ENCODE measurements at places on chromosomes 4 and X.

GRCh38 chr4:11514779-11515419 lies 86.2 kb upstream of the HS3ST1 start:
- DNase-seq, result no peak

DNA sequence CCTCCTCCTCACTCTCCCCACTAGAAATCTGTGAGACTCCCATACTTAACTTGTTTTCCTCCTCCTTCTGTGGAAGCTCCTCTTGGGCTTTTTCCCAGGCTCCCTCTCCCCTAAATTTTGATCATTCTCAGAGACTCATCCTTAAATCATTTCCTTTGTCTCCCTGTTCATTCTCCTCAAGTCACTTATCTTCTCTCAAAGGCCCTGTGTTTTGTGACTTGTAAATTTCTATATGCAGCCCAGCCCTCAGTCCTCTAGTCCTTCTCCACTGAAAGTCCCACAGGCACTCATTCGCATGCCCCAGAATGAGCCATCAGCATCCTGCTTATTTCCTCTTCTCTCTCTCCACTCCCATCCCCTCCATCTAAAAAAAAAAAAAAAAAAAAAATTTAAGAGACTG lies 171.8 kb downstream of the SOWAHB start:
- DNase-seq, result no peak

DNA sequence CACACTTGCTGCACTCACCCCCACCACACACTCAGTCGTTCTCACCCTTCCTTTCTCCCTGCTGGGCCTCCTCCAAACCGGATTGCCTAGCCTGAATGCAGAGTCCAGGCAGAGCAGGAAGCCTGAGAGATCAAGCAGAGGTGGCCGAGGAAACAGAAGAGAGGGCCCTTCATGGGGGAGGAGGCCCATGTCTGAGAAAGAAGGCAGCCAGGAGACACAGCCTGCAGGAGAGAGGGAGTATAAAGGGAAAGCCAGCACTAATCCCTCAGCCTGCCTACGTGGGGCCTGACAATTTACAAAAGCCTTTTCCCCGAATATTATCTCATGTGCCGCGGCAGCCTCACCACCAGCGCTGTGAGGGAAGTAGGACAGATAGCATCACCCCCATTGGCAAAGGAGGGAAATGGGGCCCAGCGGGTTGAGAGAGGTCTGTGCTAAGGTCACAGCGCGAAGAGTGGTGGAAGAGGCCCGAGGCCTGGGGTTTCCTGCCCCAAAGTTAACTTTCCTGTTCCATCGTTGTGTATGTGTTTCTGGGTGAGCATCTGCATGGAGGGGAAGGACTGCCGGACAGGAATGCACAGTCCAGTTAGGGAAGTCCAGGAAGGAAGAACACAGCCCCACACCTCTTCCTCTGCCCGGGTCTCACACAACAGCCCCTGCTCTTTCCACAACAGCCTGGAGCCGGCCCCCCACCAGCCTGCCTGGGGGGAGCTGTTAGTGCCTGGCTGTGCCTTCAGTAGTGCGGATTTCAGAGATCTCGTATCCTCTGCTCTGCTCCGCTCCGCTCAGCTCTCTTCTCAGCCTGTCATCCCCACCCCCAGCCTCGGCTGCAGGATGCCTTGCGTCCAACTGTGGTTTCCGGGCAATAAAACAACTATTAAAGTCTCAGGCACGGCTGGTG lies 50.9 kb upstream of the BCOR start:
- DNase-seq, result no peak

- DNase-seq, result no peak
These were observed 17.7 kb downstream of the FOXR2 start for GRCh38 chrX:55640854-55641253.

GRCh38 chr4:151760002-151760401 lies 805 bp downstream of the GATB start:
- DNase-seq, result no peak

GRCh38 chrX:35115205-35115604 lies 172.6 kb downstream of the FAM47B start:
- no peak for DNase-seq

- no peak for DNase-seq
These were observed 16.6 kb upstream of the HSFX2 start for GRCh38 chrX:149611623-149612175.

GRCh38 chr4:89657931-89658700 lies 178.8 kb downstream of the SNCA start:
- no peak for DNase-seq
